ENCODE measurements at places on chromosomes 4 and X.
A peak's percentile ranks its signal among the peaks of the same experiment; 100 is the strongest.

DNA sequence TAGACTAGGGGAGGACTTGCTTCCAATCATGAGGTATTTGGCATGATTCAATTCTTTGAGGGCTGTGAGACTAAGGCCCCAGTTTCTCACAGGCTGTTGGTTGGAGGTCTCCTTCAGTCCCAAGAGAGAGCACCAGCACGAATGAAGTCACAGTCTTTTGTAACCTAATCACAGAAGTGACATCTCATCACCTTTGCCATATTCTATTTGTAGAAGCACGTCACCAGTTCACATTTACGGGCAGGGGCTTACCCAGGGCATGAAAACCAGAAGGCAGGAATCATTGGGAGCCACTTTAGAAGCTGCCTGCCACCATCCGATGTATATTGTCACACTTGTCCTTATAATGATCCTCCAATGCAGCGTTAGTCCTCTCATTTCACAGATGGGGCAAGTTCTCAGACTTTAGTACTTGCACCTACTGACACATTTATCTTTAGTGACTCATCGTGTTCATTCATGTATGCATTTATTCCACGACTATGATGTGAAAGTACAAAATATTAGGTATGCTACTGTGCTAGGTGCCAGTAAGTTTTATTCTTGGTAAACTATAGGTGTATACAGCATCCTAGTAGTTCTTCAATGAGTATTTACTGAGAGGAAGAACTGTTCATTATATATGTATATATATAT, 163.8 kb upstream of the PGRMC2 start:
- no peak for DNase-seq

- no peak for DNase-seq
Observed at GRCh38 chr4:23860919-23861318, 28.9 kb downstream of the PPARGC1A start.

DNA sequence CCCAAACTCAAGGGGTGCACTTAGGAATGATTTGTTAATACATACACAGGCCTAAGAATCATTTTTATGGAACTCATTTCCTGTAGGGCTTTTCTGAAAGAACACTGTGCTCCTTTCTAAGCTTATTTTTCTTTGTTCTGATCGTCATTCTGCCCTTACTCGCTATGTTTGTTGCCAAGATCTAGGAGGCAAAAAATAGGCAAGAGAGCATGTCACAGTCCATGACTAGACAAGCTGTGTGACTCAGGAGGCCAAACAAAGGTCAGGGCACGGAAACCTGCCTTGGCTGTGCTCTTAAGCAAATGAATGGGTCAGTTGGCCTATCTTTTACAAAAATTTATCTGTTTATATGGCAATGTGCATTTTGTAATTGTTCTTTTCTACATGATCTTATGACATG, 42.5 kb upstream of the C1GALT1C1 start:
- no peak for DNase-seq

GRCh38 chr4:70488748-70489147, 16.8 kb downstream of the MUC7 start:
- no peak for DNase-seq

GRCh38 chrX:96361844-96362243, 322.8 kb upstream of the DIAPH2 start:
- DNase-seq, result no peak

- DNase-seq, result no peak
Observed at GRCh38 chr4:24683116-24683515, 98.8 kb upstream of the DHX15 start.

DNA sequence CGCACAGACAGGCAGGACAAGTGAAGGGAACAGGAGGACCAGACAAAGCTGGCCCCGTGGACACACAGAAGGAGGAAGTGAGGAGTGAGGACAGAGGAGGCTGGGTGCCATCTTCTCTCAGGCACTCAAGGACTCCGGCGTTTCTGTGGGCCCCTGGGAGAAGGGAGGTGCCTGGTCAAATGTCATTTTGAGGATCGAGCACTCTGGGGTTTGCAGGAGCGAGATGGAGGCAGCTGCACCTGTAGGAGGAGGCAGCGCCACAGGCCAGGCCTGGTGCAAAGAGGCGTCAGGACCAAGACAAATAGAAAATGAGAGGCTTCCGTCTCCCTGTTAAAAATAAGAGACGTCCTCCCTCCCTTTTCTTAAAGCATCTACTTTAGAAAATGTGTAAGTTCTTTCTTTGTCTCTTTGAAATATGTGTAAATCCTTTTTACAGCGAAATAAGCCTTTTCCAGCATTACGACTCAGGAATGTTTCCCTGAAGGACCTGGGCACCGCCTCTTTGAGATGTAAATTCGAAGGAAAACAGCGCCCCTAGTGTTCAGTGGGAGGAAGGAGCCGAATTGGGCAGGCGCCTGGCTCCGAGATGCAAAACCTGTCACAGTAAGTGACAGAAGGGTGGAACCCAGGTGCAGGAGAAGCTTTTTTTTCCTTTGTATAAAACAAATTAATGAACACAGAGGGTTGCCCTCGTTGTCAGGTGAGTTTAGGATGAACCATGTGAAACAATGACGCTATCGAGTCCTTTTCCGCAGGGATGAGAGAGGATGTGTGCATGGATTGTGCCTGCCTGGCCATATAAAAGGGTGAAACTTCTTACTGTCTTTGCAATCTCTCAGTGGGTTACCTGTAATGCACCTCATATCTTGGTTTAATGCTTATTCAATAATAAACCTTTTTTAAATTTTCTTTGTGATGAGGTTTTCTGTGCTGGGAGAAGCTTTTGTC, 1.4 kb upstream of the C4orf50 start:
- DNase-seq, result peak; percentile 20

DNA sequence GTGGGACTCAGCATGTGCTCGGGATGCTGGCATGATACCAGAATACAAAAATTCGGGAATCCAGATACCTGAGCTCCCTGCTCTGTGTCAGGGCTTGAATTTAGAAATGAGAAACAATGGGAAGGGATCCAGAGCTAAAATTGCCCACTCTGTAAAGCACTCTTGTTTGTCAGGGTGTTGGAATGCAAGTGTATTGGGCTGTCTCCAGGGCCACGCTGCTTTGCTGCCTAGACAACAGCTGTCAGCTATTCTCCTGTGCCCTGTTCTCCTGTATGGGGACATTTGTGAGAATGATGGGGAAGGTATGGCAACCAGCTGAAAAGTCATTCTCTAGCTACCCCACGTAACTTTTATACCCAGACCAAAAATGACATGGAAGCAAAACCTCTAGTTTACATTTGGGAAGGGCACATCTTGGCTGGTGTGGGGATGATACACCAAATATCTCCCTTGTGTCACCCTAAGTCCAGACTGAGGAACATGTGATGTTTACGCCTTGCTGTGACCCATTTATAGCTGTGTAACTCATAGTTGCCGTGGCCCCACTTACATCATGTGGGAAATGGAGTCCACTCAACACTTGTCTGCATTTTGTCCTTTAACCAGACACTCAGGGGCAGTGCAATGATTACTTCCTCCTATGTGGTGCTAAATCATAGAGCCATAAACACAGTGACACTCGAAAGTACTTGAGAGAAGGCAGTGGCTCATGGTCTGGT, 46.6 kb downstream of the SMPX start:
- DNase-seq, result no peak

DNA sequence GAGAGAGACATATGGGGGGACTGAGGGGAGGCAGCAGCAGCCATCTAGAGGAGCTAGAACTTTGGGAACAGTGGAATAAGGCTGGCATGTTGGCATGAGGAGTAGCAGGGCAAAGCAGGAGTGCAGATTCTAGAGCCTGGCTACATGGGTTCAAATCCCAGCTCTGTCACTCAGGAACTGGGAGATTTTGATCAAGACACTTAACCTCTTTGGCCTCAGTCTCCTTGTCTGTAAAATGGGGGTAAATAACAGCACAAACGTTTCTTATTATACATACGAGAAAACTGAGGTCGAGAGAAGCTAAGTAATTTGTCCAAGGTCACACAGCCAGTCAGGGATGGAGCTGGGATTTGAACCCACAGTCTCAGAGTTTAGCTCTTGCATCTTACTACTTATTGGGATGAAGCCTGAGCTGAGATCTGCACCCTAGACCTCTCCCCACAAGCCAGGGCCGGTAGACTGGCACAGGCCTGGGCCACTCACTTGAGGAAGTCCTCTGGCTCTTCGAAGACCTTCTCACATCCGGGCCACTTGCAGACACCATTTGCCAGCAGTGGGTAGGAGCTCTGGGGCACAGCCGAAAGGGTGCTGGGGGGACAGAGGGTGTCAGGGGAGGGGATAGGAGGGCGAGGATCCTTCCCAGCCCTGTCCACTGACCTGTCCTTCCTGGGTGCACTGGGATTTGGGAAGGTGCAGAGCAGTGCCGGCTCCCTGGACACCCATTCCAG, 8.1 kb downstream of the FOXP3 start:
- no peak for DNase-seq

DNA sequence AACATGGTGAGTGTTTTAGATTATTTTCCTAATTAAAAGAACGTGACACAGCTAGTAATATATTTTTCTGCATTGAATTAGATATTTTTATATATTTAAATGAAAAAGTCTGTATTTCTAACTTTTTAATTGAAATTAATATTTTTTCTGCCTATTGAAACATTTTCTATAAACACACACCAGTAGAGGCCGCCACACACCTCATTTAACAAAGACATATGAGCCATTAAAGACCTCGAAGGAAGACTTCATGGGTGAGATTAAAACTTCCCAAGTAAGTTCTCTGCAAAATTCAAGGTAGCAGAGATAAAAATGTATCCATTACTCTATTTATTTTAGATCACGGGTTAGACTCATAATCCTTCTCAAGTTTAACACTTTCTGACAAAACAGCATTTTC, 8.3 kb downstream of the SLITRK2 start:
- peak; percentile 9 for DNase-seq

DNA sequence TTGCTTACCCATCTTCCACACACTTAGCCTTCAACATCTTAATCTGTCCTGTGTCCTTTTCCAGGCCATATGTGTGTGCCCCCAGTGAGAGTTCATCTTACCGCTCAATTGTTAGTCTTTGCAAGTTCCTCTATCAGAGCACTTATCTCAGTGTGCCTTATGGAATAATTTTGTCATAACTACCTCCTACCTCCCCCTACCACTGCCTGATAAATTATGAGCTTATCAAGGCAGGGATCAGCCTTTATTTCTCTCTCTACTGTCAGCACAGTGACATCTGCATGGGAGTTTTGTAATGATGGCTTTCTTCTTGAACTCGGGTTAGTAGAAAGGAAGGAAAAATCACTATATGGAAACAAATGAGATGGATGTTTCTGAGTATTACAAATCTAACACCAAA, 53.2 kb downstream of the MTM1 start:
- DNase-seq, result no peak

DNA sequence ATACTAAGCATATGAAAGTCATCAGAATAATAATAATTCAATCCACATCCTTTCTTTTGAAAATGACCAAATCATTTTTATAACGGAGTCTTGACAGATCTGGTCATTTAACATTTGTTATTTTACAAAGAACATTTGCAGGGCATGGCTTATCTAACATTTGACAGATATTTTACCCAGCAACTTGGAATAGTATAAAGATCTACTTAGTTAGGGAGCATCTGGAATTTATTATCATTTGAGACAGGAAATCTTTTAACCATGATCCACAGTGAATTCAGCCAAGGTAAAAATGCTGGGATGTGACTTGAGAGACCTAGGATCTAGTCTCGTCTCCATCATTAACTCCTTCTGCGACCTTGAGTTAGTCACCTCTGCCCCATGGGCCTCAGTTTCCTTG, 22.4 kb downstream of the STARD8 start:
- DNase-seq, result no peak

- peak; percentile 19 for DNase-seq
Observed at GRCh38 chr4:181528570-181529184, 714.5 kb upstream of the TENM3 start.

- DNase-seq, result no peak
Observed at GRCh38 chr4:69070590-69070989, 25.7 kb upstream of the UGT2B7 start.

GRCh38 chrX:20461576-20461975, 194.9 kb upstream of the RPS6KA3 start:
- DNase-seq, result no peak

DNA sequence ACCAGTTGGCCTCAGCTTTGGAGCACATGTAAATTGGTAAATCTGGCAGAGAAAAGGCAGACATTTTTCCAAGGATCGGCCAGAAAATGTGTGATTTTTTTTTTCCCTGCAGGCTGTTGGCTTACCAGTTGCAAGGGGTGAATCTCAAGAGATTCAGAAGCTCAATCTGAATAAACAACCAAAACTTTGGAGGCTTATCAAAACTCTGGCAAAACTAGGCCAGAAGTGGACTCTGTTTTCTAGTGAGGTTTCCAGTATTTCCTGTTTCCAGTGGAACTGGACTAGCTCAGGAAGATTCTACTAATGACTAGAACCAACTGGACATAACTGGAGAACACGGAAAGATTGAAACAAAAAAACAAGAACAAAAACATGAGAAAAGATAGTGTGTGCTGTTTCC, 191.3 kb downstream of the SMIM20 start:
- no peak for DNase-seq

DNA sequence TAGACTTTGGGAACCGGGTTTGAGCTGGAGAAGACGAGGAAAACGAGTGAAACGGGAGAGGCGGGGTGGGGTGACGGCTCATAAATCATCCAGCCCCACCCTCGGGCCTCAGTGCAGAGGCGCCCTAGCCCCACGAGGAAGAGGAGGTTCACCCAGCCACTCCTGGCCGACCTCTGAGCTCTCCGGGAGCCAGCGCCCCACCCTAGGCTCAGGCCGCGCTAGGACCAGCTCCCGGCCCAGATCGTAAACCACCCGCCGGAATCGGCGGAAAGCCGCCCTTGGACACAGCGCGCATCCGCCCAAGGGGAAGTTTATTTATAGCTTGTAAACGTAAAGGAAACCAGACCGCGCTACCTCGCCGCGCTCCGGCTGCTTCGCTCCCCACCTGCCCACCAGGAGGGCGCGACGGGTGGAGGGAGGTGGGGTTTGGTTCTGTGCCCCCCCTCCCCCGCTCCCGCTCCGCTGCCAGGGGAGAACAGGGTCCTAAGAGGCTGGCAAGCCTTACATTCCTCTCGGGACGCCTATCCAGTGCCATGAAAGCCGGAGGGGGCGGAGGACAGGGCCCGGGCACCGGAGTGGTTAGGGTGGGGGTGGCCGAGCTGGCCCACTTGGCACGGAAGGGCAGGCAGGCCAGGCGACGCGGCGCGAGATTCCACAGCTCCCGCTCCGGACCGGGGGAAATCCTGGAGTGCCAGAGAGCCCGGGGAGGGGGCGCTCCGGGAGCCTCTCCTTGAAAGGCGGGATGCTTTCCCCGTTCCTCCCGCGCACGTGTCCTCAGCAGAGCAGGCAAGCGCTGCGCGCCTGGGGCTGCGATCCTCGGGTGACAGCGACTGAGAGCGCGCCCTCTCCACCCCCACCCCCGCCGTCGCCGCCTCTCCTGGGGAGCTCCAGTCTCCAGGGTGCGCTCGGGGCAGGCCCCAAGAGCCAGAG, 84.2 kb downstream of the BCOR start:
- peak; percentile 56 for DNase-seq

DNA sequence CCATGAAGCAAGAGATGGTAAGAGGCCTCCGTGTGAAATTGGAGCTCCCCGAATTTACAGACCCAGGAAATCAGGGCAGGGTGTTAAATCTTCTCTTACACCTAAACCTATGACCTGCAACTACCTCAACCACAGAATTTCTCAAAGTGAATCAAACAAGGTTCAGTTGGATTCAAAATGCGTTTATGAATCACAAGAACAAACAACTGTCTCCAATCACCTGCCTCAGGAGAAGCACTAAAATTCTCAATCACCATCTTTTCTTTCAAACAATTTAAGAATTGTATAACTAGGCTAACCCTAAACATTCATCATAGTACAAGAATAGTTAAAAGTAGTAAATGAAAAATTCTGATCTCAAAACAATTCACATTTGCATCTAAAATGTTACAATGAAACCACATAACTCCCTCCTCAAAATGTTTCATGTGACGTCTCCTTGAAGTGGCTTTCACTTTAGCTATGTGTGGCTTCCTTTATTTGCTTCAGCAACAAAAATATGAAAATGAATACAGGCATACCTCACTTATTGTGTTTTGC, 19.2 kb downstream of the PPP3CA start:
- no peak for DNase-seq

All from NCI-H1105 treated with DMSO at 0.1 percent for 48 hours (cell line).